ENCODE measurements at places on chromosomes 11 and 22.

DNA sequence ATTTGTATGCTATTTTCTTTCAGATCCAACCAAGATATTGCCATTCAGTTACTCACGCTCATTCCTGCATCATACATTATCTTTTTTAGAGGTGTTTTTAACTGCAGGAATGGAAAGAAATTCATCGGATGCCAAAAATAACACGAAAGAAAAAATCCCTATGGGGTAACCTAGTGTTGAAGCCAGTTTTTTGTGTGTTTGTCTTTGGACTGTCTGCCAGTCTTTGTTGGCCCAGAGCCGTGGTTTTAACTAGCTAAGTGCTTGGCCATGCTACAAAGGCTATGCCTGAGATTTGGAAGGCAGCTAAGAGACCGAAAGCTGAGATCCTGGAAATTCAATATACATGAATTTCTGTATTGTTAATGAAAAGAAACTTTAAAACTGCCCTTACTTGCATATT is 309.8 kb upstream of the CNTN5 start:
- DNase-seq = no peak

DNA sequence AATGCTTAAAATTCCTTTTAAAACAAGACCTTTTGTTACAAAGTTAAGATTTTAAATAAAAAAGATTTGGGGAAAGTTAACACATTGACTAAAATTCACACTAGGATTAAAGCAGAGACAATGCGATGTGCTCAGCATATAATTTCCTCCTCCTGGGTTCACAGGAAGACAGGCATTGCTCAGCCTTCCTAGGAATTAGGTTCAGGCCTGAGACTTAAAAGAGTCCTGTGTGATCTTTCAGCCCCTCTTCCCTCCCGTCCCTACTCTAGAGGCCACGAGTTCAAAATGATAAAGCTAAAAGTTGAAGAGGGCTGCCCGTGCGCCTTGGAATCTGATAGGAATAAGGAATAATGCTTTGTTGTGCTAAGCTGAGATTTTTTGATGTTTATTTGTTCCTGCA is 218.6 kb downstream of the KIRREL3 start:
- DNase-seq = no peak

DNA sequence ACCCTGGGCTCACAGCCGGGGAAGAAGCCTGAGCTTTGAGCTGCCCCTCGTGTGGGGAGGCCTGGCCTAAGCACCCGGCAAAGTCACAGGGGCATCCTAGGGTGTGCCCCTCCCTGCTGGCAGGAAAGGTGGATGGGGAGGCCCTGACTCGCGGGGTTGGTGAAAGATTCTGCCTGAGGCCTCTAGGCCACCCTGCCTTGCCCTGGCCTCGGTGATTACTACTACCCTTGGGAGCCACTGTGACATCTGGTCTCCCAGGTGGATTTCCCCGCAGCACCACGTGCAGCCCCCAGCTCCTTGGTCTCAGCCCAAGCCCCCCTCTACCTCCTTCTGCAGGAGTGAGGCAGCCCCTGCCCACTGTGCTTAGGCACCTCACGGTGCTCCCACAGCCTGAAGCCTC is 23.9 kb downstream of the GNAZ start:
- DNase-seq = no peak

DNA sequence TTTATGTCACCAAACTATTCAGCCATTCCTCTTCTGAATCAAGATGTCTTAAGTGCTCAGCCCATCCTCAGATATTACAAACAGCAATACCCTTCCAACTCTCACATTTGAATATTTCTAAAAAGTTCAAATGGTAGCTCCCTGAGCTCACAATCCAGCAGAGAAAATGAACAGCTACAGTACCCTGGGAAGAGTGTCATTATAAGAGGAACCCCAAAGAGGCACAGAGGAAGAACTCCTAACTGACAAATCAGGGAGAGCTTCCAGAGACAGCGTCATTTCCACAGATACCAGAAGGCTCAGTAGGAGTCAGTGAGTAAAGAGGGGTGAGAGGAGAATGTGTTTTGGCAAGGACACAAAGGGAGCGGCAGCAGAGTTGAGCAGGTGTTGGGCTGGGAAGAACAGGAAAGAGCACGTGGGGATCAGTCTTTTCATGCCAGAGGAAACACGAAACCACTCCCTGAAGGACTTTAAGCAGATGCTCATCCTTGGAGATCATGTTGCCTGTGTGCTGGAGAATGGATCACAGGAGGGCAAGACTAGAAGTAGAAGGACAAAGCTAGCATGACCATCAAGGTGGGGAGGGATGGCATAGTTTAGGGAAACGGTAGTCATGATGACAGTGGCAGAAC is 4.3 kb downstream of the CLTCL1 start:
- no peak for DNase-seq

- no peak for DNase-seq
Observed at GRCh38 chr11:14641801-14642200, 1.8 kb upstream of the PDE3B start.

GRCh38 chr22:47176573-47177333 is 414.3 kb downstream of the TBC1D22A start:
- peak; percentile 40 for DNase-seq

GRCh38 chr22:40782521-40782920 is 36.6 kb downstream of the SLC25A17 start:
- no peak for DNase-seq

- peak; percentile 47 for DNase-seq
Observed at GRCh38 chr22:41382098-41382578, 396 bp downstream of the TEF start.

GRCh38 chr11:71139516-71140205 is 112.7 kb downstream of the SHANK2 start:
- DNase-seq = peak; percentile 95

DNA sequence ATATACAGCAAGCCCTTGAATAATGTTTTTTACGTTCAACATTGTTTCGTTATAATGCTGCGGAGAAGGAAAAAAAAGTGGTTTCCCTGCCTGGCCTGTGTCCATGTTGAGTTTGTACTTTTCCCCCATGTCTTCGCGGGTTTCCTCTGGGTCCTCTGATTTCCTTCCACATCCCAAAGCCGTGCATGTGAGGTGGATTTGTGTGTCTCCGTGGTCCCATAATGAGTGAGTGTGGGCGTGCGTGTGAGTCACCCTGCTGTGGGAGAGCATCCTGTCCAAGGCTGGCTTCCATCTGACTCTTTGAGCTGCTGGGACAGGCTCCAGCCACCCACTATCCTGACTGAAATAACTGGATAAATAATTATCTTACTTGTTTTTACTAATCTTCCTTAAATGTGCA is 29.6 kb upstream of the SNX19 start:
- peak; percentile 71 for DNase-seq

DNA sequence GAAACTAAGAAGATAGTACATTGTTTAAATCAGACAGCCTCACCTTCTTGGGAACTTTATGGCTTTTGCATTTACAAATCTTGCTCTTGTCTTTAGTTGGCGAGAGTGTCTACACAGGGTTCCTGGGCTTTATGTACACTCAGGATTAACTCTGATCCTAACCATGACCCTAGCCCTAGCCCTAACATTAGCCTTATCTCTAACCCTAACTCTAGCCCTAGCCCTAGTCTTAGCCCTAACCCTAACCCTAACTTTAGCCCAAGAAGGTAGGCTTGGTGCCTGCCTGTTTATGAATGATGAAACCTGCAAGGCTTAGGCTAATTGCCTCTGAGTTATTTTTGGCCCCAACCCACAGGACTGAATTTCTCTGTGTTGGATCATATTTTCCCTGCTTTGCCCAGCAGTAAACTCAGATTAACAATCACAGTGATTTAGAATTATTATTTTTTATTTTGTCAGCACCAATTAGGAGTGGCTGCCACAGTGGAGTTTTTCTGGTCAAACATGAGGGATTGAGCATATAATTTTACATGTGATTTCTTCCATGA is 44.1 kb upstream of the OR9Q1 start:
- DNase-seq = no peak

- DNase-seq = no peak
Observed at GRCh38 chr11:16217631-16218030, 138.7 kb downstream of the SOX6 start.

GRCh38 chr11:60871378-60872061 is 4.2 kb downstream of the ZP1 start:
- DNase-seq = no peak

DNA sequence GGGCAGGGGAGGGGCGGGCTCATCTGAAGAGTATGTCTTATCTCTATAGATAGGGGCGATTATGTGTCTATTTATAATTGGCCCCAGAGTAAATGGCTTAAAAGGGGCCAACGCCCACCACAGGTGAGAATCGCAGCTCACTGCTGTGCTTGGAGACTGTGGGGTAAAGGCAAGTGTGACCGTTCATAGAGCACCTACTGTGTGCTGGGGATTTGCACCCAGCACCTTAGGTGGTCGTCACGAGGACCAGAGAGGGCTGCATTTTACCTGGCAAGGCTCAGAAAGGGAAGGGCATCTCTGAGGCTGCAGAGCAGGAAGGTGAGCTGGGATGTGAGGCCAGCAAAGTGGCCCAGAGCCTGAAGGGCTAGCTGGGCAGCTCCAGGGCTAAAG is 13.7 kb upstream of the TCF20 start:
- no peak for DNase-seq

DNA sequence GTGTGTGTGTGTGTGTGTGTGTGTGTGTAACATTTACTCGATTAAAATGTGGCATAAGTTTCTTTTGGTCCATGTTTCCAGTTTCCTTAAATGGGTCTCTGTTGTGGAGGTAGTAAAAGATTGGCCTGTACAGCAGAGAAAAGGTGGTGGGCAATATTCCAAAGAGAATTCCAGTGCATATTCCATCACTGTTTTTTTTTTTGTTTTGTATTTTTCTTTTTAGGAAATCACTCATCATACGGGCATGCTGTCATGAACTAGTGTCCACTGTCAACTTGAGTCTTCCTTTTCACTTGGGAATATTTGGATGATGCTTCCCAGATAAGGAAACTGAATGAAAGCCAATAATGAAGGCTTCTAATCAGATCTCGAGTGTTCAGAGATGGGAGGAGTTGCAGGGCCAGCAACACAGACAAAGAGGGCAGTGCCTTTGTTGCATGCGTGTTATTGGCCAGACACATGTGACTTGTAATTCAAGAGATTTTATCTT is 95.2 kb upstream of the PDGFD start:
- DNase-seq = no peak

- DNase-seq = no peak
Observed at GRCh38 chr22:38700270-38700788, 414 bp downstream of the JOSD1 start.

DNA sequence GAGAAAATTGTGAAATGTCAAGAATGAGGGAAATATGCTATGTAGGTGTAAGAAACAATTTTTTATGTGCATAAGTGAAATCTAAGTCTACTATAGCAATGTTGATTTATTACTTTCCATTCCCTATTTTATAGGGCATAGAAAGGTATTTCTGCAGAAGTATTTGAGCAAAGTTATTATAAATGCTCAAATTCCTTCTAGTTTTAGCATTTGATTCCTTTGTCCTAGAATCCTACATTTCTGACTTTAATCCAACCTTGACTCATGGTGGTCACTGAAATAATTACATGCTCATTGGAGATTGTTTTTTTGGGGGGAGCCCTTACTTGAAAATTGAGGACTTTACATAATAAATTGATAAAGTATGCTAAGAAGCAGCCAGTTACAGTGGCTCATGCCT is 716.6 kb upstream of the LUZP2 start:
- DNase-seq = no peak

- DNase-seq = no peak
Observed at GRCh38 chr22:23384923-23385677, 195.0 kb downstream of the IGLL1 start.

DNA sequence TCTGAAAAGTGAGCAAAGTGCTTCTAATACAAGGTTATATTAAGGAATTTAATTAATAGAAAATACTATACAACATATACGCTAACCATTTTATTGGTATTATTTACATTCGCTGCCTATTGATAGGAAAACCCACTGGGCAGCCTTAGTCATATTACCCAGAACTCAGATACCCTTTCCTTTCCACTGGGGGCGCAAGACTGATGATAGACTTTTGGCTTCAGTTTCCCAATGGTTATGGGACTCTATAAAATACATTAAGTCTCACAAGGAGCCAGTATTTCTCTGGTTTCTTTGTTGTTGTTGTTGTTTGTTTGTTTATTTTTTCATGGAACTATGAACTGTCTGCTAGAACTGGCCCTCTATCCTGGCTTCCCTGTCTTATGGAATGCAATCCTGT is 471.1 kb upstream of the KIRREL3 start:
- no peak for DNase-seq

- no peak for DNase-seq
Observed at GRCh38 chr11:33387581-33387980, 130.4 kb downstream of the HIPK3 start.

GRCh38 chr11:130499828-130500227 is 51.4 kb downstream of the ADAMTS15 start:
- DNase-seq = no peak

DNA sequence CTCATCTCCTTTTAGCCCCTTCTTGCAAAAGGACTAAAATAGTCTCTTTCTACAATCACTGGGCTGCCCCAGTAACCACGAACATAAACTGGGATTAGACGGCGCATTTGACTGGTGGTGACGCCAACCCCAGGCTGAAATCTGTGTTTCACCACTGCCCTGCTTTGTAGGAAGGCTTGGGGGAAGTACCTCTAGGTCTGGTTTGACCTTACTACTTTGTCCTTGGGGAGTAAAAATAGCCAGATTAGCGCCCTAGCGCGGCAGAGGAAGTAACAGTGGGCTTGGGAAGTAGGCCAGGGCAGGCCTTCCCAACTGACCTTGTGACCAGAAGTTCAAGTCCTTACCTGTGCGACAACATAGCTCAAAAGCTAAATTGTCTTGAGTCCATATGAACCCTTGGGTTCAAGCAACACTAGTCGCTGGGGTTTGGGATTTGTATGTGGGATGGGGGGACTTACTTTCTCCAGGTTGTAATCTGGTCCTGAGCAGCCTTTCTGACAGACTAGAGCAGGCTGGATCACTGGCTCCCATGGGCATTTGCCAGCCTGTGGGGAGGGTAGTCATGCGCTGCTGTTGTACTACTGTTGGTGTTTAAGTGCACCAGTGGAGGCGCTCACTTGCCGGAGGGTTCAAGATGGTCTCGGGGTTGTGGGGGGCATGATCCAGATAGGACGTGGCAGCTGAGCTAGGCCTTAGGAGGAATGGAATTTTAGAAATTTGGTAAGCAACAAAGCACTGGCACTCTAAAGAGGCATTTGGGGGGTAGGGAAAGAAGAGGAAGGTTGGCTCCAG is 953 bp upstream of the PACS1 start:
- DNase-seq = peak; percentile 64

GRCh38 chr22:40498420-40499208 is 128.2 kb downstream of the SGSM3 start:
- no peak for DNase-seq

DNA sequence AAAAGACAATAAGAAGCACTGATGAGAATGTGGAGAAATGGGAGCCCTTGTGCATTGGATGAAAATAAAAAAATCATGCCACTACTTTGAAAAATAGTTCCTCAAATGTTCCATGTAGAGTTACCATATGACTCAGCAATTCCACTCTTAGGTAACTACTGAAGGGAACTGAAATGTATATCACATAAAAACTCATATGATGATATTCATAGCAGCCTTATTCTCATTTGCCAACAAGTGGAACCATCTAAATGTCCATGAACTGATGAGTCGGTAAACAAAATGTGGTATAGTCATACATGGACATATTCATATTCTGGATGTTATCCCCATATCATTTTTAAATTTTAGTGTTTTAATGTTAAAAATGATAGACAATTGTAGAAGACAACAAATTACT is 3.5 kb downstream of the KRTAP5-9 start:
- no peak for DNase-seq
